LHCN-M2 (cell line): ENCODE measurements at places on chromosomes 4 and X. TPM values are rescaled to one million over a fixed set of nuclear protein-coding genes. Genes with fewer than 3 reads are reported as not detected.

DNA sequence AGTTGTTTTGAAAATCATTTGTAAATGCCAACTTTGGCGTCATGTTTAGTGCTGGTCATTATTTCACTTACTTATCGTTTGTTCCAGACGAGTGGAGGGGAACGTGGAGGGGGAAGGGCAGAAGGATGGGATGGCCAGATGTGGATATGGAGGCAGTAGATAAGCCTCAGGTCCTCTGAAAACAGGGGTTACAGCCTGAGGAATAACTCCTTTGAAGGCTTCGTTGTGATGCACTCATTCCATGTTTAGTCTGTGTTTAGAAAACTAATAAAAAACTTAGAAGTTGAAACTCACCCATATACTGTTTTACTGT, 1.1 kb downstream of the MOB1B start:
- DNase-seq: peak; percentile 13

The CCKAR gene
- not detected in 2 replicates for total RNA-seq

The CC2D2A gene
- 24.9 and 31.5 TPM in 2 replicates for total RNA-seq

GRCh38 chr4:77022560-77023179, 53.1 kb downstream of the CCNI start:
- peak; percentile 68 for DNase-seq

DNA sequence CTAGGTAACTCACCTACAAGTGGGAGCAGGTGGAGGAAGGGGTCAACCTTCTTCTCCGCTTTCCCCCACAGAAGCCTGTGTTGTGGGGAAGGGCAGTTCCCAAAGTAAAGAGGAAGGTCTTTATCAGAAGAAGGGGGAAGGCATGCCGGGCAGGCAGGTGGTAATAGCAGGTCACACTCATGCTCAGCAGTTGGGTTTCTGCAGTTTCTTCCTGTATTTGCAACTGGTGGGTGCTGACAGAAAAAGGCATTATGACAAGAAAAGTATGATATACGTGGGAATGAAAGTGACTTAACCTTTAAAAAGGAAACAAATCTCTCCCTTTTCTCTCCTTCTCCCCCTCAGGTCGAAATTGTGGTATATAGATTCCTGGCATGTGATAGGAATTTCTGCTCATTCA, 3.7 kb downstream of the MTMR1 start:
- no peak for DNase-seq

GRCh38 chr4:123415977-123416376, 19.4 kb downstream of the SPRY1 start:
- DNase-seq: peak; percentile 82

GRCh38 chr4:42658261-42658660, 1.4 kb upstream of the ATP8A1 start:
- DNase-seq: no peak

DNA sequence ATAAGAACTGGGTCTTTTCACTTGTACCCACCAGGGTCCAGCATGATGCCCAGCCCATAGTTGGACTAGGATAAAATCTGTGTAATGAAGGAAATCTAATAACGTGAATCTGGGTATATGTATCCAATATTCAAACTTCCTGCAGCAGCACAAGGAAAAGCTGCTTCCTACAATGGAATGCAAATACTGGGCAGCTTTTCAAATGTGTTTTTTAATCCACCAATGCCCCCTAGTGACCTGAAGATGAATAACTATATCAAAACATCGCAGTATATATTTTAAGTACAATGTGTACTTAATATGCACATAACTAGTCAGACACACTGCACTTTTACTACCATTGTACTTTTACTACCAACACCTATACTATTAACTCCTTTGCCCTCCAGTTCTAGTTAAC, 5.3 kb downstream of the APOO start:
- DNase-seq: peak; percentile 58
